Globus pallidus (tissue), 1 donor: ENCODE measurements at places on chromosomes 2 and 18.
A peak's percentile ranks its signal among the peaks of the same experiment; 100 is the strongest.

DNA sequence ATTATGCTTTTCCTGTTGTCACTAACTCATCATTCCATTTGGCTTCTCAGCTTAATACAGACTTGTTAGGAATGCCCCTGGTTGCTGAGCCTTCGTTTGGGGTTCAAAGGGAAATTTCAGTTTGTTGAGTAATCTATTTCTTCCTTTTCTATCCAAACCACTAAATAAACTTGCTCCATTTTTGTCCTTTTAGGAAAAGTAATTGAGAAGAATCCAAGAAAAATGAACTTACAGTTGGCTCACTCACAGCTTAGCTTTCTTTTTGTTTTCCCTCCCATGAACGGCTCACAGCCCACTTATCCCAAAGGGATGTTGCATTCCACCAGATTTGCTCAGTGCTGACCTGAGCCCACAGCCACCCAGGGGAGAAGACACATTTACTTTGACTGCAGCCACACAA is 73.9 kb downstream of the SOX11 start:
- no peak for DNase-seq

- no peak for DNase-seq
Observed at GRCh38 chr18:75265872-75266271, 55.3 kb downstream of the TSHZ1 start.

DNA sequence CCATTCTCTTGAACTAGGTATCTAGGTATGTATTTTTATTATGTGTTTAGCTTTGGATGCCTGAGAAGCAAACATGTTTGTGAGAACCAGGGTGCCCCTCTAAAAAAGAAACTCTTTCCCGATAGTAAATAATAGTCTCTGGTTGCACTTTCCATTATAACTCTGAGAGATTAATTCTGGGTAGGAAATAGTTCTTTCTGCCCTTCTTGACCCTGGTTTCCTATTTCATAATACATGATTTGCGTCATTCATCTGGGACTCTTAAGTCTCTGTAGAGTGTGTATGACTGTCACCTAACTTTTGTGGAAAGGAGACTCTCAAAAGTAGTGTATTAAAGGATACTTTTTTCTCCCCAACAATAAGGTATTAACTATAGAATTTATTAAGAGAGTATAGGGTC is 31.5 kb downstream of the ACSL3 start:
- DNase-seq: no peak

DNA sequence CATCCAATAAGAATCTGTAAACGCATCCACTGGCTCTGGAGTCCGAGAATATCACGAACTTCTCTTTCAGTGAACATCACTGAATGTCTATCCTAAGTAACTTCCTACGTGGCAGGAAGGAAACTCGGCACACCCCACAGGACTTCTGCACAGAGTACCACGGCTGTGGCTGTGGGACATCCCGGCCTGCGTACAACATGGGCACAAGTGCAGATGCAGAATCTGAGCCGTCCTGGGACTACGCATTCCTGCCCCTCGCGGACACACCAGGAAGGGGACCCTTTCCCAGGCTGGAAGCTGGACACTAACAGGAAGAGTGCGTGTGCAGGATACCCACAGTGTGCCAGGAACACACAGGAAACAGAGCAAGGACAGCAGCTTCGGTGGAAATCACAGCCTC is 60.6 kb downstream of the ZNF516 start:
- no peak for DNase-seq

DNA sequence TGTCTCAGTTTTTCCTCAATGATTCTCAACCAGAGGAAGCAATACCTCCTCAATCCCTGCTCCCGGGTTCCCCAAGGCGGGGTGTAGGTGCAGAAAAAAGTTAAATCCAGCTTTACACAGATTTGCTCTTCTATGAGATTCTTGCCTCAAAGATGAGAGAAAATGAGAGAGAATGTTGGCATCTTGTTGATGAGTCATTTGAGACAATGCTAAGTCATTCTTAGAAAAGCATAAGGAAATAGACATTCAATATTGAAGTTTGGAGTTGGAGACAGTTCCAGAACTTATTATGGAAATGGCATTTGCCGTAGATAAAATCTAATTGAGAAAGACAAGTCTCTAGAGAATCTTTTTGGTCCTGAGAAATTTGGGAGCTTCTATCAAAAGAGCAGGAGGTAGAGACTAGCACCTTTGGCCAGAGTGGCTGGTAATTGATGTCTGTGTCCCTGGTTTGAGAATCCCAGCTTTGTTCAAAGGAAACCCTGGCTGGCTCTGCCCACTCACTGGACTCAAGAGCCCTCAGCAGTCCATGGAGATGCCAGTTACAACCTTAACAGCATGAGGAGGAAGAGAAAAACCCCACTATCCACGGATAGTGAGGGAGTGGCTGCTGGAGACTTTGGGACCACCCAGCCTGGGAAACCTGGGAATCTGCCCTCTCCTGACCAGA is 181.2 kb downstream of the FAM124B start:
- no peak for DNase-seq

- no peak for DNase-seq
Observed at GRCh38 chr2:11473659-11474433, 7.9 kb upstream of the E2F6 start.

- no peak for DNase-seq
Observed at GRCh38 chr2:44944952-44945612, 3.6 kb downstream of the SIX3 start.

DNA sequence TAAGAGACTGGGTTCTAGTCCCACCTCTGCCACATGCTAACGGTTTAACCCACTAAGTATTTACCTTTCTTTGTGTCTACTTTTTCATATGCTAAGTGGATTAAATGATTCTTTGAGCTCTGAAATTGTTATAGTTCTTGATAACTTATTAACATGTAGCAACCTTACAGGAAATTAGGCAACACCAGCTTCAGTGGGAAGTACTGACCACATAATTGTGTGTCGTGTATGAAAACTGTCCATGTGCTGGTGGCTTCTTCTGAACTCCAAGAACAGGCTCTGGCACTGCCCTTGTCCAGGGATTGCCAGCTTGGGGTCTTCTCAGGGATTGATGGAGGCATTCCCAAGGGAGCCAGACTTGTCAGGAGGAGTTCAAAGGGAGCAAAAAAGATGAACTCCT is 427.7 kb downstream of the TGIF1 start:
- DNase-seq: no peak

DNA sequence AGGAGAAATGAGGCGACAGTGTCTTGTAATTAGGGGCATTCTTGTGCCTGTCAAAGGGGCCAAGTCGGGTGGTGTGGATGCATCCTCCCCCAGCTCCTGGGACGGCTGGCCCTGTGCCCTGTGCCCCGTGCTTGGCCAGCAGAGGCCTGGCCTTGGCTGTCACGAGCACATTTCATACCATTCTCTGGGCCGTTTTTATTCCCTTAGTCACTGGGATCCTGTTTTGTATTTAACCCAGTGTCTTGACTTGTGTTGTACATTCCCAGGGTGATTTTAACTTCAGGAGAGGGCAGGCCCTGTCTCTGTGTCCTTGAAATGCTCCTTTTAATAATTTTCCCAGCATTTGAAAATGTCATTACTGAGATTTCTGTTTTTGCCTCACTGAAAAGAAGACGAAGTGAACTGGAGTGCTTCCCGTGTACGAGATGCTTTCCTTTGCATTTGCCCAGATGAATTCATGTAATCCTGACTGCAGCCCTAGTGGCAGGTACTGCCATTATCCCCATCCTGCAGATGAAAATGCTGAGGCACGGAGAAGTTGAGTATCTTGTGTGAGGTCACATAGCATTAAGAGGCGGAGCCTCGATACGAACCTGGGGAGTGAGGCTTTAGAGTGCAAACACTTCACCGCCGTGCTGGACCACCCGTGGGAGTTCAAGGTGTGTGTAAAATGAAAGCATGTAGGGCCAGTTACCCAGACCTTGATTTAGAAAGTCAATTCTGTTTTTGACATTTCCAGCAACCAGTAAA is 57.0 kb downstream of the SH3RF3 start:
- no peak for DNase-seq

DNA sequence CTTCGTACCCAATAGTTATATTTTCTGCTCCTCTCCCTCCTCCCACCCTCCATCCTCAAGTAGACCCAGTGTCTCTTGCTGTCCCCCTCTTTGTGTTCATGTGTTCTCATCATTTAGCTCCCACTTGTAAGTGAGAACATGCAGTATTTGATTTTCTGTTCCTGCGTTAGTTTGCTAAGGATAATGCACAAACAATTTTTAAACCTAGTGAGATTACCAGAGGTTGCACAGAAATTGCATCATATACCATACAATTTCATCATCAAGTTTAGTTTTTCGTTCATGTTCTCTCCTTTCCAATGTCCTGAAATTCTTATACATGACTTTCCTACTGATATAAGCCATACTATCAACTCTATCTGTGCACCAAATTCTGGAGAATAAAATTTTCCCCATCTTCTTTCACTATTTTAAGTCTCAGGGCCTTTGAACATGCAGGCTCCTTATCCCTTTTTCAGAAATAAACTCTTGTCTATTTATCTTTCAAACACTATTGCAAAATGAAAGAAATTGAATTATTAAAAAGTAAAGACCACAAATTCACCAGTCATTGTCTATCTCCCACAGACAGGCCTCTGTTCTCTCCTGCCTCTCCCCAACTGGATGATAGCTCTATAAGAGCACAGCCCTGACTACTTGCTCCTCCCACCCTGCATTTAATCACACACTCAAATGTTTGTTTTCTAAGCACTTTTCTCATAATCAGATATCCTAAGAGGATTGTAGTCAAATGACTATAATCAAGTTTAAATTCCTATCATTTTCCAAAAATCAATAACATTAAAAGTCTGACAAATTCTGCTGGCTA is 27.2 kb upstream of the B4GALT6 start:
- DNase-seq: no peak

GRCh38 chr2:54726940-54727339 is 3.5 kb downstream of the EML6 start:
- no peak for DNase-seq

DNA sequence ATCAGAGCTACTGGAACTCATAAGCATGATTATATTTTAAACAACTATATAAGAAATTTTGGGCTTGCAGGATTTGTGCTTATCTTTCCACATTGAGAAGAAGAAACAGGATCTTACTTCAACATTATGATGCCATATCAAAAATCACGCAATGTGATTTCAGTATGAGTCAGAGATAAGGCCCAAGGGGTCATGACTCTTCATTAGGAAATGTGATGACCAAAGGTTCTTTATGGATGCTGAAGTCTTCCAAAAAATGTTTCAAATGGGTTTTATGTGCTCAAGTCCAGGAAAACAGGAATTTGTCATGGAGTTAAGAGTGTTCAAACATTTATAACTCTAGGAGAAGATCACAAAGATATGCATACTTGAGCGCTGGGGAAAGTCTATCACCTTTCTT is 7.8 kb upstream of the SERPINB2 start:
- DNase-seq: no peak

- no peak for DNase-seq
Observed at GRCh38 chr2:238015705-238016104, 45.1 kb upstream of the SCLY start.

- no peak for DNase-seq
Observed at GRCh38 chr2:159362816-159363251, 76.3 kb upstream of the WDSUB1 start.

DNA sequence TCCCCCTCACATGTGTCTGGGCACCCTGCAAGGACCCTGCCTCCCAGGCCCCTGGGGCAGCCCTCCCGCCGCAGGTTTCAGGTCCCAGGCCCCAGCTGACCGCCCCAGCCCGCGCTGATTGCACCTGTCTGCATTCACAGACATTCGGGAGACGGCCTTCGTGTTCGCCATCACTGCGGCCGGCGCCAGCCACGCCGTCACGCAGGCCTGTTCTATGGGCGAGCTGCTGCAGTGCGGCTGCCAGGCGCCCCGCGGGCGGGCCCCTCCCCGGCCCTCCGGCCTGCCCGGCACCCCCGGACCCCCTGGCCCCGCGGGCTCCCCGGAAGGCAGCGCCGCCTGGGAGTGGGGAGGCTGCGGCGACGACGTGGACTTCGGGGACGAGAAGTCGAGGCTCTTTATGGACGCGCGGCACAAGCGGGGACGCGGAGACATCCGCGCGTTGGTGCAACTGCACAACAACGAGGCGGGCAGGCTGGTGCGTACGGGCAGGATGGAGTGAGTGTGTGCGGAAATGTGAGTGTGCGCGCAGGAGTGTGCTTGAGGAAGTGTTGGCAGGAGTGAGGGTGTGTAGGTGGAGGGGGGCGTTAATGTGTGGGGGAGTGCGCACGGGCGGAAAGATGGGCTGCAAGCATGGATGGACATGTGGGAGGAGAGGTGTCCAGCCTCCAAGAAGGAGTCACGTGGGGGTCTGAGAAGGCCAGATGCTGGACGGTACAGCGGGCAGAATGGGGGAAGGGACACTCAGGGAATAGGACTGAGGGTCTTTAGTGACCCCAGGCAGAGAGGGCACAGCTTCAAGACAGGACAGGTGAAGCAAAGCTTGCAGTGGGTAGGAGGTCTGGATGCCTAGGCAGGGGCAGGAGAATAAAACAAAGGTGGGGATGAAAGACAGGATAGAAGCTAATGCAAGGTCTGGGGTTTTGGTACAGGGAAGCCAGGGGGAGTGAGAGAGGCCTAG is 9.0 kb upstream of the WNT10A start:
- DNase-seq: no peak

GRCh38 chr18:36484591-36484990 is 187.1 kb downstream of the FHOD3 start:
- DNase-seq: no peak

GRCh38 chr2:156908825-156909224 is 348.7 kb upstream of the GALNT5 start:
- no peak for DNase-seq

GRCh38 chr2:43345391-43345813 is 119.0 kb upstream of the ZFP36L2 start:
- no peak for DNase-seq

DNA sequence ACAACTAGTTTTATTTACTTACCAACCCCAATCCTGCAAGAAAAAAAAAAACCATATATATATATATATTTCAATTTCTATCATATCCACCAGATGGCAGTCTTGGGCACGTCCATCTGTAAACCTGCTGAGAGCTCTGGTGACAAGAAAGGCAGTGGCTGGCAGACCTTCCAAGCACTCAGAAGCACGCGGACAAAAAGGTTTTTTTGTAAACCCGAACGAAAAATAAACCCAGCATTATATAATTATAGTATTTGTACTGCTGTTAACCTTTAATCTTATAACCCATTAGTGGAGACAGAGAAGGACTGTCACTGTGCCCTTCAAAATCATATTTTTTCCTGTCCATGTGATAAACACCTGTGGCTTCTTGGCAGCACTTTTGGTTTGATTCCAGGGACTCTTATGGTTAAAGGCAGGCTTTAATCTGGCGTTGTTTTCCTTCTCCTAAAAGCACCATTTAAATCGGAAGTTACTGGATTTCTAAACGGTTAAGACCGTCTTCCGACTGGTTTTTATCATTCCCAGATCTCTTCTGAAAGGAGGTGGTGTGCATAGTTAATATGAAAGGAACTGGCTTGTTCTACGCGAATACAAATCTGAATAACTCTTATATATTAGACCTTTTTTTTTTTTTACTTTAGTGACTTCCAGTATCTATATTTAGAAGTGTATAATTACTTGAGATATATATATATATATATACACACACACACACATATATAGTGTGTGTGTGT is 31.0 kb upstream of the SLC3A1 start:
- peak; percentile 89 for DNase-seq

- no peak for DNase-seq
Observed at GRCh38 chr18:23784832-23785245, 95.6 kb downstream of the LAMA3 start.
